Esophagus mucosa (tissue), 1 donor: ENCODE measurements at places on chromosomes 6 and 20. TPM values are rescaled to one million over a fixed set of nuclear protein-coding genes. Genes with fewer than 3 reads are reported as not detected.

DNA sequence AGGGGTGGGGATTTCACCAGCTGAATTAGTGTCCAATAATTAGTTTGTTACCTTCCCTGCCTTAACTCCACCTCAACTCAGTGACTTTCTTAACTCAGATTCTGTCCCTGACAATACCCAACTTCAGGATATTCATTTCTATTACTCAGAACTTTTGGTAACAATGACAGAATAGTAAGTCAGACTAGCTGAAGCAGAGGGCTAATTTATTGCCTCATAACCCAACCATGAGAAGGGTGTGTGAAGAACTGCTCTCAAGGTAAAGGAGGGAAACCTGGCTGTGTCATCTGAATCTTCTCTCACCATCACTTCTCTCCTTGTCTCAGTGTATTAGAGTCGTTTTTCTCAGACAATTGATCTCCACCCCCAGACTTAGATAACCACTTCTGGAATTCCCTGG, 1.2 kb upstream of the PI3 start:
- peak; percentile 78 for ATAC-seq

KCNG1 gene
- total RNA-seq = 9.9 TPM

SLC24A3 gene
- 13.0 TPM for total RNA-seq

DNA sequence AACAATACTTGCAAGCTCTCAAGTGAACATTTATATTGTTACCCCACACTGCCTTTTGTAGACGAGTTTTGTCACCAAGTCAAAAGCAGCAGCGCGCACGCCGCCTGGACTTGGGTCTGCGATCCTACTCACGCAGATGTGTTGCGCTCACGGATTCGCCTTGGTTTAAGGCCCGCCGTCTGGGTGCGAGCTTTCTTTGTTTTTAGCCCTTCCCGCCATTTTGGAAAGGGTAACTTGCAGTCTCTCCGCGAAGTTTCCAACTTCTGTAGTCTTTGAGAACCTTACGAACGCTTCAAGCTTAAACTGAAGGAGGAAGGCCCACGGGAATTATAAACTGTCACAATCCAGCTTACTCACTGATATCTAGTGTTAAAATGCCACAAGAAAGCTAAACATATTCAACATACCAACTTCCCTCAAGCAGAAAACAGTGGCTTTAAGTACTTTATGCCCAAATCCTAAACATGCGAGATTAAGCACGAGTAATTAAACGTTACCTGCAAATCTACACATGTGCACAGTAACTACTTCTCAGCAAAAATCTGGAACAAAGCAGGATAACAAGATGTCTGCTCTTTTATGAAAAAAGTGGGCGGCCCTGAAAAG, 80.4 kb upstream of the BTN3A2 start:
- ATAC-seq = no peak

CST2 gene
- not detected for total RNA-seq

GRCh38 chr6:56025795-56026194, 150.4 kb upstream of the BMP5 start:
- no peak for ATAC-seq

- ATAC-seq = peak; percentile 72
Measured at GRCh38 chr6:85580118-85580877, 13.4 kb downstream of the SNX14 start.

MROH8 gene
- total RNA-seq = 1.6 TPM

SLC23A2 gene
- total RNA-seq = 9.4 TPM

GRCh38 chr6:57317060-57317943, at the start of gene PRIM2:
Gene PRIM2, plus strand, starts transcription at chr6:57317630. Its CDS starts 816 bp downstream, at chr6:57318446.
- peak; percentile 92 for ATAC-seq

NTSR1 gene
- total RNA-seq = not detected

- peak; percentile 85 for ATAC-seq
Measured at GRCh38 chr6:155174576-155175211, 89.1 kb upstream of the CLDN20 start.

FAM184A gene
- 0.76 TPM for total RNA-seq

GRCh38 chr6:161094955-161095354, 103.4 kb downstream of the MAP3K4 start:
- no peak for ATAC-seq

DNA sequence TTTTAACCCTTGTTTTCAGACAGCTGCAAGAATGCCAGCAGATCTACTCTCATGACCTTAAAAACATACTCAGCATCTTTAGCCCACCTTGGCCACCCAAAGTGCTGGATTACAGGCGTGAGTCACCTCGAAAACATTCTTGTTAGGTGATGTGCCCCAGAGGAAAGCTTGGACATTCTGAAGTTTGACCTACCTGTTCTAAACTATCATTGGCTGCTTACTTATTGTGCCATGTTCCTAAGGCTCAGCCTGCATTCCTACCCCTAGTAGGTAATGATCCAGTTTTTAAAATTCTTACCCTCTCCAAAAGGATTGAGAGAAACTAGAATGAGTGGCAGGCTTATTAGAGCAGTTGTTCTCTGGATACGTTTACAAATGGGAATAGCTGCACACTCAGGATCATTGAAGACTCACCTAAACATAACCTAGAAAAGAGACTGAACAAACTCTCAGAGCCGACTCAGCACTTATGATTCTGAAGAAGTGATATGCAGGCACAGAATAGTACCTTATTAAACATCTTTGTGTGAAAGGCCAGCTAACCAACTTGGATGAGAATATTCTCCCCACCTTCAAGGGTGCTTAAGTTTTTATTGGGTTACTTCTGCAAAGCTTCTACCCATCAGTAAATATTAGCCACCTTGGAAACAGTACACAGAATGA, 362.1 kb downstream of the NRN1 start:
- no peak for ATAC-seq

- ATAC-seq = peak; percentile 79
Measured at GRCh38 chr6:9848094-9848493, 566.8 kb downstream of the TFAP2A start.

DNA sequence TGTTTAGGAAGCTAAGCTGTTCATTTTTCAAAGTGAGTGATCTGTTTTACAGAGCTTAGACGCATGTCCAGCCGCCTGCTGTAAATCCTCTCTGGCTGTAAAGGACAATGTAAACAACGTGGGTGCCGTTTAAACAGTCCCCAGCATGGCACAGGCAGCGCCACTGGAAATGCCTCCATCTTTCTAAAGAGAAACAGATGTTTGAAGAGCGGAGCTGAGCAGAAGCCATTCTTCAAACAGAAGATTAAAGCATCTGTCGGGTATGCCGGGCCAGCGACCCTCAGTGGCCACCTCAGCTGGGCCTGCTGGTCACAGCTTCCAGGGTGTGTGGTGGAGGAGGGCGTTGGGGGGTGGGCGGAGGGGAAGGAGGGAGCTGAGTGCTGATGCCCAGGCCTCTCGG, 138.6 kb downstream of the ERMARD start:
- no peak for ATAC-seq
